GF-D8 (cell line): ENCODE measurements at places on chromosomes 6 and 20.

DNA sequence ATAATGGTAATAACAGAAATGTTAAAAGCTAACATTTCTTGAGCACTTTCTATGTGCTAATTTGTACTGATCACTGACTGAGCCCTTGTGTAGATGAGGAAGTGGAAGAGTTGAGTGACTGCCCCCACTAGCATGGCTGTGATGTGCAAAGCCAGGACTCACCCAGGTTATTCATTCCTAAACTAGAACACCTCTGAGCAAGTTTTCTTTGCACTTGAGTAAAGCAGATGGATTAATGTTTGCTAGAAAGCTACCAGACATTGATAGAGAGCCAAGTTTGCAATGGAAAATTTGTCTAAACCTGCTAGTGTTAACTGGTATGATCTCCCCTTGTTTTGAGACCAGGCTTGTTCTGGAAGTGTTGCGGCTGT is 467.4 kb upstream of the PLCB4 start:
- DNase-seq: no peak

DNA sequence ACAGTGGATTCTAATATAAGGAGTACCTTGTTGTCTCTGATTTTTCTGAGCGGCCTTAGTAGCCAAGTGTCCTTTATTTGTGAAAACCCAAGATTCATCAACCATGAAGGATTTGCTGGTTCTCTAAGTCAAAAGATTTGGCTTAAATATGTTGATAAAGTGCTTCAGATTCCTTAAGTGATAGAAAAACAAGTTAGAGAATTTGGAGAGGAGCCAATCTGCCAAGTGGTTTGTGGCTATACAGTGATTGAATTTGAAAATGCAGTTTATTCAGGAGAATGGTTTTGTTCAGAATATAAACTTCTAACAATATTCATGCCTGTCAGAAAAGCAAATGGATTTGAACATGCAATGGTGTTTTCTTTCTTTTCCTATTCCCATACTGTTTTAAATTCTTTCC is 54.8 kb downstream of the CAP2 start:
- no peak for DNase-seq

DNA sequence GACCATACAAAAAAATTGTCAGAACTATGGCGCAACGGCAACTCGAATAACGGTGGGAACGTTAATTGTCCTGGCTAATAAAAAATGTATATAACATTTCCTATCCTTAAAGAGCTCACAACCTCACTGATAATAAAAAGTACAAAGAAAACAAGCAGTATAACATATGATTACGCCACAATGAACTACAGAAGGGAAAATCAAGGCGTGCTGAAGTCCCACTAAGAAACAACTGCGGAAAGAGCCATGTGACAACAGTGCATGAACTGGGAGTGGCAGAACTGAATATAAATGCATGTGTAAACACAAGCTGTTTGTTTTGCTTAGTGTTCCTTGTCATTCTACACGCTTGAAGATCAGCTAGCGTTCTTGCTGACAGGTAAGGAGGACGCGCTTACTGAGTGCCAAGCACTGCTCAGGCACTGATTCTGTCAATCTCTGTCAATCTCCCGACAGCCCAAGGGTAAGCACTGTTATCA is 466 bp upstream of the PSMB1 start:
- DNase-seq: peak; percentile 37

DNA sequence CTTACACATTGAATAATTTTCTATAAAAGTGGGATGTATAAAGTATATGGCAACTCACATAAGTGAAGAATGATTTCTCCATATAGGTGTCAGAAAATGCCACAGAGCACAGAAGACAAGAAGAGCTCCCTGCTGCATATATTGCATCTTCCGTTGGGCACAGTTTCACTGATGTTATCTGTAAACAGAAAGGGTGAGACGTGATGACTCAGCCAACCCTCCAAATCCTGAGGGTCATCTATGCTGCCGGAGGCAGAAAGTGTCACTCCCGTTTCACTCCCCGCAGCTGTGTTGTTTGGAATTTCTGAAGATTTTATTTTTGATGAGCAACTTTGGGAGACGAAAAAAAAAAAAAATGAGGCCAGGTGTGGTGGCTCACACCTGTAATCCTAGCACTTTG is 644.1 kb downstream of the C6orf118 start:
- no peak for DNase-seq

- DNase-seq: no peak
These were observed 2.4 kb downstream of the CMTR1 start for GRCh38 chr6:37435373-37435772.

DNA sequence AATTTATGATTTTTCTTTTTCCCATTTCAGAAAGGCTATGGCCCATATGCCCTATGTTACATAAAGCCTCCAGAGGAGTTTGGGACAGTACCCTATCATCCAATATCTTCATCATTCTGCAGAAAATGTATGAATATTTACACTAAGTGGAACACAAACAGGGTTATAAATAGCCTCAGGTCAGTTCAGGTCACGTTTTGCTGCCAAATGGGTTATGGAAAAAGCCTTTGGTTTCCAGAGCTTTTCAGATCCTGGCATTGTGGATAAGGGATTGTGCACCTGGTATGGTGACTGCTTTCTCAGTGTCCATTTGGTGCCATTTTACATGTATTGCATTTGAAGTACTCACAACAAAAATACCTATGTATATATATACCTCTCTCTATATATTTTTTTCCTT is 29.4 kb downstream of the UTRN start:
- no peak for DNase-seq

GRCh38 chr6:12262236-12263061 is 27.7 kb upstream of the EDN1 start:
- DNase-seq: no peak

- no peak for DNase-seq
These were observed 1286.4 kb downstream of the GRIK2 start for GRCh38 chr6:102679865-102680264.

GRCh38 chr20:19670829-19671228 is 87.2 kb upstream of the RIN2 start:
- no peak for DNase-seq
